ENCODE measurements at places on chromosomes 12 and 14.

DNA sequence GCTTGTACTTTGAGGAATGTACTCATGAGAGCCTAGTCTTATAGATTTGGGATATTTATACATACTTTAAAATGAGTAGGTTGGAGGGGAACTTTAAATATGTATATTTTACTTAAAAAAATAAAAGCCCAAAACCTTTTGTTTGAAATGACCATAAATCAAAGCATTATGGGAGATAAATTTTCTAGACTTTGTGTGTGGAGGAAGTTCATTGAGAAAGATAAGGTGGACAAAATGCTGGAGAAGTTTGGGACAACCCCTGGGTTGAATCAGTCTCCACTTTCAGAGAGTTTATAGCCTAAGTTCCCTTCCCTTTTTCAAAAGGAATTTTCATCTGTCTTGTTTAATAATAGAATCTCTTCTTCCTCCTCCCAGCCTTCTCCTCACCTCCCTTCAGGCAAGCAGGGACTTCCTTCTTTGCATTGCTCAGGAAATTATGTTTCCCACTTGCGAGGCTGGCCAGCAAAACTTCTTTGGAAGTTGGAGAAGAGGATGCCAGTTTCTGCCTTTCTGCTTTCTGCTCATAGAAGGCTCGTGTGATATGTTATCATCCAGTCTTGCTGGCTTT is 54.2 kb downstream of the CHST11 start:
- no peak overlapping the region for H3K27ac ChIP-seq
- peaks cover 55% of the 10 kb centered on the region for H3K4me1 ChIP-seq
- H3K27me3 ChIP-seq, result no peaks in the 10 kb centered on the region
- H3K4me3 ChIP-seq, result no peak overlapping the region
- no peaks in the 10 kb centered on the region for H3K36me3 ChIP-seq

- no peak for DNase-seq
- no peaks in the 10 kb centered on the region for H3K36me3 ChIP-seq
- no peak overlapping the region for H3K27ac ChIP-seq
Measured at GRCh38 chr12:45509187-45509586, 220.3 kb upstream of the ARID2 start.

GRCh38 chr12:21301-22189 is 45.0 kb upstream of the IQSEC3 start:
- no peaks in the 10 kb centered on the region for H3K27me3 ChIP-seq
- DNase-seq, result no peak
- H3K4me3 ChIP-seq, result no peak overlapping the region
- no peaks in the 10 kb centered on the region for H3K4me1 ChIP-seq

DNA sequence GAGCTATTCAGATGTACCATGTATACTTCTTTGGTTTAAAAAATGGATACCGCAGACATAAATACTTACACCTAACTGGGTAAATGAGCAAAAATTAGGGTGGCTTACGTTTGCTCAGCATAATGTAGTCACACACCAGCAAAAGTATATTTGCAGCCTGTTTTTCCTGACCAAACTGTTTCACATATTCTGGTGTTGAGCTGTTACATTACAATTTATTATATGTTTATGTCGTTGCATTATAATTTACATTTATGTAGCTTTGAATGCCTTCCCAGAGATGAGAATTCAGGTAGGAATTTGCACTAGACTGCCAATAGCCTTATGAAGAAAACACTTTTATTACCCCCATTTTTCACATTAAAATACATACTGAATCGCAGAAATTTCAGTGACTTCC is 183.3 kb downstream of the PTPRO start:
- H3K4me1 ChIP-seq, result no peaks in the 10 kb centered on the region
- DNase-seq, result no peak

DNA sequence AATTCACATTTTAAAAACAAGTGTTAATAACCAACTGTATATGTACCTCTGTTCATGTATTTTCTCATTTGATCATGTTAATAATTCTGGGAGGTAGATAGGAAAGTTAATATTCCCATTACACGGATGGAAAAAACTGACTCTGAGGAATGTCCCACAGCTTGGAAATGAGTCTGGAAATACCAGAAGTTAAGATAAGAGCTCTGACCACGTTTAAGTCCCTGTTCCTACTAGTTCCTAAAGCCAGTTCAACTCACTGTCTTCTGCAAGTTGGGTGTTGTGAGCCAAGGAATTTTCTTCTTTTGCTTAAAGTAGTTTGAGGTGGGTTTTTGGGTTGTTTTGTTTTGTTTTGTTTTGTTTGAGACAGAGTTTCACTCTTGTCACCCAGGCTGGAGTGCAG is 104.5 kb downstream of the TMEM30B start:
- no peaks in the 10 kb centered on the region for H3K27me3 ChIP-seq
- H3K36me3 ChIP-seq, result no peaks in the 10 kb centered on the region
- no peak for DNase-seq
- no peak overlapping the region for H3K4me3 ChIP-seq

GRCh38 chr12:75666939-75667334 is 155.5 kb upstream of the KRR1 start:
- H3K4me3 ChIP-seq, result no peak overlapping the region
- H3K27me3 ChIP-seq, result no peaks in the 10 kb centered on the region
- no peaks in the 10 kb centered on the region for H3K4me1 ChIP-seq
- H3K36me3 ChIP-seq, result no peaks in the 10 kb centered on the region
- DNase-seq, result no peak

GRCh38 chr12:132243596-132244310 is 85.6 kb downstream of the GALNT9 start:
- H3K36me3 ChIP-seq, result no peaks in the 10 kb centered on the region
- DNase-seq, result no peak
- H3K27ac ChIP-seq, result no peak overlapping the region
- no peaks in the 10 kb centered on the region for H3K27me3 ChIP-seq
- H3K4me3 ChIP-seq, result no peak overlapping the region

DNA sequence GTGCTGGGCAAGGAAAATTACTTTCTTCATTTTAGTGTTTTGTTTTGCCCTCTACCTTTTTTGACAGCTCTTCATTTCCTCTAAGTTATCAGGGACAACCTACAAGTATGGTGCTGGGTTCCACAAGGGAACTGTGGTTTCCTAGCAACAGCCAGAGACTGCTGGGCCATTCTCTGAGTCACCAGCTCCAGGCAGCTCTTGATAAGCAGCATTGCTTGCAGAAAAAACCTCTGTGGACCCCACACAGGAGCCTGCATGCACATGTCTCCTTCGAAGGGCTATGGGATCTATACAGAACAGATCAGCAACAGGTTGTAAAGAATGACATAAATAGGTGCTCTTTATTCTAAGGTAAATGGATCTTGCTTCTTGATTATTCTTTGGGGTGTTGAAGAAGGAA is 81.0 kb upstream of the CCDC196 start:
- no peak overlapping the region for H3K27ac ChIP-seq
- no peaks in the 10 kb centered on the region for H3K36me3 ChIP-seq
- H3K4me1 ChIP-seq, result no peaks in the 10 kb centered on the region
- no peak overlapping the region for H3K4me3 ChIP-seq

GRCh38 chr12:108856428-108857157 is 790 bp downstream of the SSH1 start:
- H3K27me3 ChIP-seq, result no peaks in the 10 kb centered on the region
- peaks cover 8% of the 10 kb centered on the region for H3K36me3 ChIP-seq
- H3K4me1 ChIP-seq, result peaks cover 30% of the 10 kb centered on the region
- peak overlapping the region; percentile 69 for H3K27ac ChIP-seq

DNA sequence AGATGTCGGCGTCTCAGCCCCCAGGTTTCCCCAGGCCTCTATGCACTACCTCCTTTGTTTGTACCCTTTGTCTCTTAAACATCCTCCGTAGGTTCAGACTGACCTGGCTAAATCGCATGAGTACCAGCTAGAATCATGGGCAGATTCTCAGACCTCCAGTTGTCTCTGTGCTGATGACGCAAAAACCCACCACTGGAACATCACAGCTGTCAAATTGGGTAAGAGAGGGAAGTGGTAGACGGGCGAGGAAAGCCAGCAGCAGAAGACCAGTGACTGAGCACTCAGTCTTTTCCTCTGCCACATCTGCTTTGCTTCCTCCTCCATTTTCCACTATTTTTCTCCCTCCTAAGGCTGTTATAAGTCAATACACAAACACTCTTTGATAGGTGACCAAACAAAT is 29.7 kb downstream of the A2ML1 start:
- no peaks in the 10 kb centered on the region for H3K27me3 ChIP-seq
- no peaks in the 10 kb centered on the region for H3K36me3 ChIP-seq
- no peaks in the 10 kb centered on the region for H3K4me1 ChIP-seq

DNA sequence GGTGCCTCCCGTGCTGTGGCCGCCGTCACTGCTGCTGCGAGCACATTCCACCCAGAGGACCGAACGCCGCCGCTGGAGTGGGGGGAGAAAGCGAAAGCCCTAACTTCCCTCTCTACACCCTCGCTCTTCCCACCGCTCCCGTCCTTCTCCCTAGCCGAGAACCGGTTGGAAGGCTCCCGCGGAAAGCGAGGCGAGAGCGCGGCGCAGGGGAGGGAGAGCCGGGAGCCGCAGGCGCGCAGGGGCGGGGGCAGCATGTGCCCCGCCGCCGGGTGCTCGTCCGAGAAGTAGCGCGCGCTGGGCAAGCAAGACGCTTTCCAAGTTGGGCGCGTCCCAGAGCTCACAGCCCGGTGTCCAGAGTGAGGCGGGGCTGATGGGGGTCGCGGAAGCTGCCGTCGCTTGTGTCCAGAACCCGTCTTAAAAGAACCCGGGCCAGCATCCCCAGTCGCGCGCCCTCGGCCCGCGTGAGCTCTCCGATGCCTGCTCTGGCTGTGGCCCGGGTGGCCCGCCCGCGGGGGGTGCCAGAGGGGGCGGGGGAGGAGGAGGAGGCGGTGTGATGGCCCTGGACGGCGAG is at the start of gene TRHDE:
TSS of gene TRHDE (plus strand) at position 280 of the 571 bp plus-strand sequence. CDS start at position 554, 274 bp downstream.
- DNase-seq, result no peak
- H3K27me3 ChIP-seq, result no peaks in the 10 kb centered on the region
- H3K4me1 ChIP-seq, result no peaks in the 10 kb centered on the region
- H3K36me3 ChIP-seq, result no peaks in the 10 kb centered on the region

GRCh38 chr14:33774723-33775470 is 176.0 kb downstream of the EGLN3 start:
- H3K27me3 ChIP-seq, result no peaks in the 10 kb centered on the region
- H3K4me1 ChIP-seq, result no peaks in the 10 kb centered on the region
- no peak for DNase-seq
- H3K36me3 ChIP-seq, result no peaks in the 10 kb centered on the region

DNA sequence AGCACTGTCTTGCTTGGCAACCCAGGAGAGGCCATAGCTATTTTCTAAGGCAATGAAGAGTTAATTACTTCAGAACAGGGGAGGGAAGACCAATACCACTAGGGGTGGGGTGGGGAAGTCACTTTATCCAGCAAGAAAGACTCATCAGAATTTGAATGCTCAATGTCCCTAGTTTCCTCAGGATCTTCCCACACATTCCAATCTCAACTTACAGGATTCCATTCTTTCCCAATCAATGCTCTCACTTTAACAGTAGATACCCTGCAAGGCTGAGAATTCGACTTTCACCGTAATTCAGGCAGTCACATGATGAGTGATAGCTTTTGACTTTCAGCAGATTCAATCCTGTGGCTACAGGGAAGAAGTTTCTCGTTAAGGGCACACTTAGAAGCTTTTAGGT is 526.6 kb upstream of the SEL1L start:
- H3K27me3 ChIP-seq, result no peaks in the 10 kb centered on the region
- H3K4me3 ChIP-seq, result no peak overlapping the region
- H3K4me1 ChIP-seq, result no peaks in the 10 kb centered on the region
- no peak for DNase-seq
- no peaks in the 10 kb centered on the region for H3K36me3 ChIP-seq

- no peaks in the 10 kb centered on the region for H3K27me3 ChIP-seq
- H3K4me3 ChIP-seq, result no peak overlapping the region
- H3K27ac ChIP-seq, result no peak overlapping the region
- H3K4me1 ChIP-seq, result no peaks in the 10 kb centered on the region
- DNase-seq, result no peak
Measured at GRCh38 chr12:57142121-57142520, 5.3 kb downstream of the LRP1-AS start.

DNA sequence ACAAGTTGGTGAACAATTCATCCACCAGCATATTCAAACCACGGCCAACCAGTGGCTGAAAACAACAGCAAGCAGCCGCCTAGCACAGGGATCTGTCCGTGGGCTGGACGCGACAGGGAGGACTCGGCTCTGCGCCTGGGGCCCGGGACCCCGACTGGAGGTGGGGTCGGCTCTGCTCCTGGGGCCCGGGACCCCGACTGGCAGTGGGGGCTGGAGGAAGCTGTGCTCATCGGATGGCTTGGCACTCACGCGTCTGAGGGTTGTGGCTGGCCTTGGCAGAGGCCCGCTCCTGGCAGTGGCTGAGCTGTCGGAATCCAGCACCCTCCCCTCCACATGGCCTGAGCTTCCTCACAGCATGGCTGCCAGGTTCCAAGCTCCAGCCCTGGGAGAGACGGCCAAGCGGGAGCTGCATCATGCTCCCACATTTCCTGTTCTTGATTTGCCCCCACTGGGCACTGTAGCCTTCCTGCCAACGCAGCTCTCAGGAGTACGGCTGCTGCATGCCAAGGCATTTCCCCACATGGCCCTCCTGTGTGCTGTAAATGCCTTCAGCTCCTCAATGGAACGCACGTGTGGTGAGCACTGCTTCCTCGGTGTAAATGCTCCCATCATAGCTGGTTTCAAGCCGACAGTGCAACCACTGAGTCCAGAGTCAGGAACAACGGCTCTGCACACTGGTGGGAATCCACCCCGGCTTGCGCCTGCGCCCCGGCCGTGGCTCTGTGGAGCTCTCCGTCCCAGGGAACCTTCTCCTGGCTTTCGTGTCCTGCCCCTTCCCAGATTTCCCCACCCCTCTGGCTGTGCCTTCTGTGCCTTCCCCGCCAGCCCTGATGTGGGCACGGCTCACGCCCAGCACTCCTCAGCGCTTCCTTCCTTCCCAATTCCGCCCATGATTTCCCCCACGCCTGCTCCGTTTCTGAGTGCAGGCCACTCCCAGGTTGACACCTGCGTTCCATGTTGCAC is 7.3 kb upstream of the GALNT9 start:
- H3K27ac ChIP-seq, result no peak overlapping the region
- DNase-seq, result no peak
- H3K4me1 ChIP-seq, result no peaks in the 10 kb centered on the region
- peaks cover under 1% of the 10 kb centered on the region for H3K27me3 ChIP-seq

DNA sequence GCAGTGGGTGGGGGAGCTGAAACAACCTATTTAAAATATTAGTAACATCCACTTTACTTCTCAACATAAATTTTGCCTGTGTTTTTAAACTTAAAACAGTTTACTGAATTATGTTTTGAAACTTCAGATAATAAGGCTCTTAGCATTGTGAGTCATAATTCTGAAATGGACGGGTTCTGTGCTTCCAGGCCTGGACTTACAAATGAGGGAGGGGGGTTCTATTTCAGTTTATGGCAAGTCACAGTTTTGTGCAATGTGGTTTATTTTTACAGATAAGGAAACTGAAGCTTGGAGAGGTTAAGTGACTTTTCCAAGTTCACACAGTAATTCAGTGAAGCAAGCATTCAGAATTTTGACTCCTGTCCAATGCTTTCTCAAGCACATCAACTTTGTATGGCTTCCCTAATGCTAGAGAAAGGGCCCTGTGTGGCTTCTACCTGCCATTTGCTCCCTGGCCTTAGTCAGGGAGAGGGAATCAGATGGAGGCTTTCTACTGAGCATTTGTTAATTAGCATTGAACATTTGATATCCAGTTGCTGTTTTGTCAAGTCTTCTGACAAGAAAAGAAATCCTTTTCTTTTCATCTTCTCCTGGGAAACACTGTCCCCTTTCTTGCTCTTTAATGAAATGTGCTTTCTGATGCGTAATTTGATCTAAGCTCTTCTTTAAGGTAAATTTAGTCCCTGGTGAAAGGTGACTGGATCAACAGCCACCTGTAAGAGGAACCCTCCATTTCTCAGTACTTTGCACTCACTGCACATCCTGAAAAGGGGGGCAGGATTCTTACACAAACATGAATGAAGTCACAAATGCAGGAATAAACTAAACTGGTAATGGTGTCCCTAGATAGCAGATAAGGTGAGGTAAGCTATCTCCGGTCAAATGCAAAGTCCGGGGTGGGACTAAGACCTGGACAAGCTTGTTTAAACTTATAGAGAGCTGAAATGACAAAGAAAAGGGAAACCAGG is 2.5 kb upstream of the SALL2 start:
- no peaks in the 10 kb centered on the region for H3K36me3 ChIP-seq
- no peaks in the 10 kb centered on the region for H3K27me3 ChIP-seq

GRCh38 chr14:24238123-24238522 is 4.3 kb downstream of the TINF2 start:
- H3K27ac ChIP-seq, result no peak overlapping the region
- DNase-seq, result no peak

All from CD8-positive, alpha-beta memory T cell (primary cell).